ENCODE measurements at places on chromosomes 3 and 15. TPM values are rescaled to one million over a fixed set of nuclear protein-coding genes. Genes with fewer than 3 reads are reported as not detected.

GRCh38 chr15:68228143-68228970 lies 1.2 kb downstream of the CLN6 start:
- DNase-seq = no peak

GRCh38 chr3:68703066-68703465 lies 229.3 kb downstream of the TAFA4 start:
- DNase-seq = no peak

DNA sequence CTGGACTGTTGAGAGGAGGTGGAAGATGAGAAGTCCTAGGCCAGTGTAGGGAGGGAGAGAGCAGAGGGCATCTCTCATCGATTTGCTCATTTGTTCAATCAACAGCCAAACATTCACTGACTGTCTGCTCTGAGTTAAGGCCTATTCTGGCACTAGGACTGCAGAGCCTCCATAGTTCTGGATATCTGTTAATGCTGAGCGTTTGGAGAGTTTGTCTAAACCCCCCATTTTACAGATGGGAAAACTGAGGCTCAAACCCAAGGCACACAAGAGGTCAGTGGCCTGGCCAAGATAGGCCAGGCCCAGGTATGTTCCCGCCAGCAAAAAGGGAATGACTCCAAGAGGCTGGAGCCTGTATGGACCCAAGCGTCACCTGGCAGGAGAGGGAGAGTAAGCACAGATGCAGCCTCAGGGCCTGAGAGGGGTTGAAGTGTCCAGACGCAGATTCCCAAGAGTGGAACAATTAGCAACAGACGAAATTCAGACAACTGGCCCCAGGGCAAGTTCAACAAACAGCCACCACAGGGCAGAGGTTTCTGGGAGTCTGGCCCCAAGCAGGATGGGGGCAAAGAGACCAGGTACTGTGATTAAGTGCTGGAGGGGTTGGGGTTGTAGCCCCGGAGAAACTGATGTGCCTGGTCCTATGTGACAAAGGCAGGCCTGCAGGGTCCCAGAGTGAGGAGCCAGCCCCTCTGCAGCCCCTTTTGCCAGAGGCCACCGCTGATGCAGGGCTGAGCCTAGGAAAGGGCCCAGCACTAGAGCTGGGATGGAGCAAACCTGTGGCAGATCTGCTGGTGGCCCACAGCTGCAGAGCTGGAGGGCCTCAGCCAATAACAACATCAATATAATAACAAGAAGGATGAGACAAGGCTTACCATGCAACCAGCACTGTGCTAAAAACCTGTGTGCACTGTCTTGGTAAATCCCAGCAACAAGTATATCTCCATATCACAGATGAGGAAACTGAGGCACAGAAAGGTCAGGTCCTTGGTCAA lies 245.1 kb upstream of the TLE3 start:
- no peak for DNase-seq

Gene CCR1
- total RNA-seq = 0.57 TPM

DNA sequence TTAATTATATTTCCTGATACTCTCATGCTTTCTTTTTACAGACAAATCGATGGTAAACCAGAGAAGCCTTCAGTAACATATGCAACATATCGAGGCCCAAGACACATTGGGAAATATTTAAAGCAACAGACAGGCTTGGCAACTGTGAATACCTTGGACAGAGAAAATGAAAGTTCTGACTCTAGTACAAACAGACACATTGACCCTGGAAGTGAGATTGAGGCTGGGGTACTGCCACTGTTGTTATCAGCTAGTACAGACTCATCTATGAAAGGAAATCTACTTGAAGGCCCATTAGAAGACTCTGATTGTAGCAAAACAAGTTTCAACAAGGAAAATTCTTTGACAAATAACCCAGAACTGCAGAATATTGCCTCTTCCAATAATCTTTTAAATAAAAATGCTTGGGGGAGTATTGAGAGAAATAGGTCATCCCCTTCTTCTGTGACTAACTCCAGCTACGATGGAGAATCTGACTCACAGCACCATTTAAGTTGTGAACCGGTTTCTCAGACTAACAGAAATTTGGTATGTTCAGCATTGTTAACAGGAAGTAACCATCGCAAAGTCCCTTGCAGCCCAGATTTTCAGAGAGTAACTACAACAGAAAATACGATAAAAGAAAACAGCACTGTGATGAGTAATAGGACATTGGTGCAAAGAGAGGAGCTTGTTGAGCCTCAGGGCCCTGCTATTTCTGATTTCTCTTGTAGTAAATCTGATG lies 50.2 kb downstream of the CRYBG3 start:
- DNase-seq = peak; percentile 16

GRCh38 chr3:37301980-37302708 lies 127.8 kb upstream of the LRRFIP2 start:
- DNase-seq = no peak

DNA sequence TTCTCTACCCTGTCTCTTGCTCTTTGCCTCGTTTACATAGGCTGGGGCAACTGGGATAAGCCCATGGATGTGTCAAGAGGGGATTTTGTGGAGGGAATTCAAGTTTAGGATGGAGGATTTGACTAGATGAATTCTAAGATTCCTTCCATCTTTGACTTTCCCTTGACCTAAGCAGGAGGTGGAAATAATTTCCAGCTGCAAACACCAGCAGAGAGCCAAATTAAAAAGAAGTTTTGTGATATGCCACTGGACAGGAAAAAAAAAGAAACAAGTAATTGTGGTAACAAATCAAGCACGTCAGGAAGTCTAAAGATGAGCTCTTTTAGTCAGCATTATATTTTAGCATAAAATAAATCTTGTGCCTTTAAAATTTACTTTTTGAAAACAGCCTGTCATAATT lies 49.8 kb downstream of the KCNMB2 start:
- no peak for DNase-seq

GRCh38 chr15:72766025-72766424 lies 17.5 kb downstream of the ADPGK start:
- DNase-seq = no peak

Gene GNAT1
- total RNA-seq = not detected

- DNase-seq = no peak
Measured at GRCh38 chr3:115245899-115246298, 98.8 kb upstream of the ZBTB20 start.

Gene KIF7
- total RNA-seq = 2.6 TPM

- no peak for DNase-seq
Measured at GRCh38 chr3:162632672-162633071, 1136.1 kb downstream of the OTOL1 start.

DNA sequence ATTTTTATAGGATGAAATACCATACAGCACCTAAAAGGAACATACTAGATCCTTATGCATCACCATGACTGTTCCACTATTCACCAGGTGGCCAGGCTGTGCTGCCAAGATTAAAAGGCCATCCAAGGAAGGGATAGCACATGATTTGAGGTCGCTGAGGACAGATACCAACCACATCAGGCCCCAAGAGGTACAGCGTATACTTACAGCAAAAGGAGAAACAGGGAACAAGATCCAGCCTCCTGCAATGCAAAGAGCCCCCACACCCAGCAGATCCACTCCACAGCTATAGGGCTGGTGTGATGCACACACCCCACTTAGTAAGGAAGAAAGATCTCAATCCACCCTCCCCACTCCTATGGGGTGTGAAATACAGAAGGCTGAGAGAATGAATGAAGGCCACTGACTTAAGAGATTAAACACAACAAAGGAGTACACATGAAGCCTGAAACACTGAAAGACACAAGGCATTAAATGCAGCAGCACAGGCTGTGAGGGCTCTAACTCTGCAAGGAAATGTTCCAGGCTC lies 32.0 kb upstream of the ZNF445 start:
- no peak for DNase-seq

Gene FAN1
- 18.1 TPM for total RNA-seq

DNA sequence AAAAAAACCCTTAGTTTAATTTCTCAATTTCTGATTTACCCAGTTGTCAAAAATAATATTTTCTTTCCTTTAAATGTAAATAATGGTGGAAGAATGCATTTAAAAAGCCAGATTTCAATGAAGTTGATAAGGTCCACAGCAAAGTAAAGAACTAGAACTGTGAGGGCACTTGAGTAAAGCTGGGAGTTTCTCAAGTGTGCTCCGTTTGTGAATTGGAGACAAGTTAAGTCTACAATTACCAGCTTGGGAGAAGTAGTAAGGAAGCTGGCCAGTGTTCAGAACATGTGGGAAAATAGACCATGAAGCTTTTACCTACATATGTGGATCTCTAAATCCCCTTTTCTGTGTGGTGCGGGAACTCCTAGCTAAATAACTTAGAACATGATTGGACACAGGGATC lies 239.4 kb downstream of the OXSM start:
- no peak for DNase-seq

DNA sequence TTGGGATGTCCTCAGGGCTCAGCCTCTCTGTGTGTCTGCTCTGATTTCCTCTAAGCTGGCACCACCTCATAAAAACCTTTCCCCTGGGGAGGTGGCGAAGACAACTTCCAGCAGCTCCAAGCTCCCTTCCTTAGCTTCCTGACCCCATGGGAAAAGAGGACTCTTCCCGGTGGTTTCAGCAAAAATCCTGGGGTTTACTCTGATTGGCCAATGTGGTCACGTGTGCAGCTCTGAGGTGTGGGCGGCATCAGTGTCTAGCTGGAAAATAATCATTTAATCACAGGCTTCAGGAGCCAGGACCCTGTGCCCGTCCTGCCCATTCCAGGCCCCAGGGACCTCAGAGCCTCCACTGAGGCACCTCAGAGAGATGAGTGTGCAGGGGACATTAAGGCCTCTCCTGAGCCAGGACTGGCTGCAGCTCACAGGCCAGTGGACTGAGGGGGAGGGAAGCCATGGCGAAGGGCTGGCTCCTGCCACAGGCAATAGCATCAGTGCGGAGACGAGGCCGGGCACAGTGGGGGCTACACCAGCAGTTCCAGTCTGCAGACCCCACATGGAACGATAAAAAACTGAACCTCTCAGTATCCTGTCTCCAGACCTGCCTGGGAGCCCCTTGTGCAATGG lies 104.1 kb downstream of the TPRA1 start:
- DNase-seq = no peak

Gene ACTRT3
- total RNA-seq = 1.3 TPM

Gene VGLL3
- total RNA-seq = 0.05 TPM

DNA sequence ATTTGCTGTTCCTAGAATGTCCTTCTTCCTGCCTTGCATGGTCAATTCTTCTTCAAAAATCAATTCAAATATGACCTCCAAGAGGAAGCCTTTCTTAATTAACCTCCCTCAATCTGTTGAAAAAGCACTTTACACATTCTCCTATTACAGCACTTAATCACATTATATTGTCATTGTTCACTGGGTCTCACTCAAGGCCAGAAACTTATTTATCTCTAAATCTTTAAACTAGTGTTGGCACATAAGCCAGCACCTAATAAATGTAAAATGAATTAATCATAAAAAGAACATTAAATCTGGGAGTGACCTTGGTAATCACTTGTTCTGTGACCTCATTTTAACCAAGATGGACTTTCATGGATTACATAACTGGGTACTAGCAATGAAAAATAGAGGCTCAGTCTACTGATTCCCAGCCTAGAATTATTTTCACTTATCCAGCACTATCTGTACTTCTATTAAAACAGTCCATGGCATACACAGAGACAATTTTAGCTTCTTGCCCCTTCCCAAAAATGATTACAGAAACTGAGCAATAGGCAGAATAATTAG lies 22.1 kb downstream of the MSL2 start:
- no peak for DNase-seq

DNA sequence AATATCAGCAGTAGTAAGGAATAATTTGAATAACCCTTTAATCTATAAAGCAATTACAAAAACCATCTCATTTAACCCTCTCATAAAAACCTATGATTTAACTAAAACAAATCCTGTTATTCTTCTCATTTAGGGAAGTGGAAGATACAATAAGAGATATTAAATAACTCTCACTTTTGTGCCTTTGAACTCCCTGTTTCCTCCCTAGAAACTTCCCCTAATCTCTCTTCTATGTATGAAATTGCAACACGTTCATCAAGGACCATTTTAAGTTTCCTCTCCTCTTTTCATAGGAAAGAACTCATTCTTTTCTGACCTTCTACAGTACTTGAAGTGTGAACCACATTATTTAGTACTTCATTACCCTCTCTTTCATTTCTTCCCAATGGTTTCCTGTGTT lies 18.8 kb upstream of the FAM81A start:
- DNase-seq = no peak

GRCh38 chr15:44710236-44711095 lies 657 bp downstream of the PATL2 start:
- no peak for DNase-seq

- no peak for DNase-seq
Measured at GRCh38 chr3:110343376-110343775, 728.2 kb upstream of the NECTIN3 start.

- no peak for DNase-seq
Measured at GRCh38 chr3:141553055-141553454, 66.2 kb downstream of the RASA2 start.

GRCh38 chr3:106728315-106729098 lies 648.7 kb upstream of the CCDC54 start:
- no peak for DNase-seq

DNA sequence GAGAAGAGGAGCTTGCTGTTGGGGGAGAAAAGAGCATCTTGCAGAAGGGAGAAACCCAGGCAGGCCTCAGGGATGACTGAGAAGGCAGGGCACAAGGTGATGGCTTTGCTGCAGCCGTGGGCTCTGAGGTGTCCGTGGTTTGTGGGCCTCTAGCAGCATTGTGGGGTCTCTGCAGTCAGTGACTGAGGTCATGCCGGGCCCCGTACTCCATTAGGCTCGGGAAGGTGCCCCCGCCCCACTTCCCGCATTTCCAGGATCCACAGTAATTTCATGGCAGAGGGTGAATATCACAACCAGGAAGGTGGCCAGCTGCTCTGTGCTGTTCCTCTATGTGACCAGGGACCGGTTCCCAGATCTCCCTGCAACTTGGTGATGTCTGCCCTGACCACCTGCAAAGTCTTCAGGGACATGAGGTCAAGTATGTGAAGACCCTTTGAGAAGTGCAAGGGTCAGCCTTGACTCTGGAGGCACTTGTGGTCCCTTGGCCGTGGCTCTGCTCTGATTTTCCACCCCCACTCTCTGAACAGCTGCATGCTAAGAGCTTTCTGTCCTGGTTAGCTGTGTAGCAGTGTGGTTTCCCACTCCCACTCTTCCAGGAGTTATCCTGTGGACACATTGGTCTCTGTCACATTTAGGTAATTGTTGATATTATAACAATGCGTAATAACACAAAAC lies 3.6 kb downstream of the KLF13 start:
- DNase-seq = no peak

Gene SLC2A2
- total RNA-seq = 0.20 TPM

- peak; percentile 18 for DNase-seq
Measured at GRCh38 chr3:123244128-123244527, 42.4 kb downstream of the SEC22A start.

DNA sequence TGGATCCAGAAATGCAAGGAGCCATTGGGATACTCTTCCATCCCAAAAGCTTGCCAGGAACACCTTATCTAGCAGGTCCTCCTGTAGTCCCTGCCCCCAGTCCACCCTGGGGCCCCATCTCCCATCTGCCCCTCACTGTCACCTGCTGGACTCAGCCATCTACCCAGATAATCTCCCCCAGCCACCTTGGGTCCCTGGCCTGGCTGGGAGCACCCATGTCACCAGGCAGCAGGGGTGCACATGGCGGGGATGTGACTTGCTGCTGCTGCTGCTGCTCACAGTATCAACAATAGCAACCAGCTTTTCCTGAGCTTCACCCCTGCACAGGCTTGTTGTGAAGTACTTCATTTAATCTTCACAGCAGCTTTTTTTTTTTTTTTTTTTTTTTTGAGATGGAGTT lies 12.6 kb downstream of the PTH1R start:
- no peak for DNase-seq

Measured in activated T-cell treated with anti-CD3 and anti-CD28 coated beads, Interleukin-2, amount 50 U/mL, for 4 hours (primary cell).